ENCODE measurements at places on chromosomes 1 and 21. TPM values are rescaled to one million over a fixed set of nuclear protein-coding genes. Genes with fewer than 3 reads are reported as not detected.
A peak's percentile ranks its signal among the peaks of the same experiment; 100 is the strongest.

Gene OR2T33
- not detected for total RNA-seq

DNA sequence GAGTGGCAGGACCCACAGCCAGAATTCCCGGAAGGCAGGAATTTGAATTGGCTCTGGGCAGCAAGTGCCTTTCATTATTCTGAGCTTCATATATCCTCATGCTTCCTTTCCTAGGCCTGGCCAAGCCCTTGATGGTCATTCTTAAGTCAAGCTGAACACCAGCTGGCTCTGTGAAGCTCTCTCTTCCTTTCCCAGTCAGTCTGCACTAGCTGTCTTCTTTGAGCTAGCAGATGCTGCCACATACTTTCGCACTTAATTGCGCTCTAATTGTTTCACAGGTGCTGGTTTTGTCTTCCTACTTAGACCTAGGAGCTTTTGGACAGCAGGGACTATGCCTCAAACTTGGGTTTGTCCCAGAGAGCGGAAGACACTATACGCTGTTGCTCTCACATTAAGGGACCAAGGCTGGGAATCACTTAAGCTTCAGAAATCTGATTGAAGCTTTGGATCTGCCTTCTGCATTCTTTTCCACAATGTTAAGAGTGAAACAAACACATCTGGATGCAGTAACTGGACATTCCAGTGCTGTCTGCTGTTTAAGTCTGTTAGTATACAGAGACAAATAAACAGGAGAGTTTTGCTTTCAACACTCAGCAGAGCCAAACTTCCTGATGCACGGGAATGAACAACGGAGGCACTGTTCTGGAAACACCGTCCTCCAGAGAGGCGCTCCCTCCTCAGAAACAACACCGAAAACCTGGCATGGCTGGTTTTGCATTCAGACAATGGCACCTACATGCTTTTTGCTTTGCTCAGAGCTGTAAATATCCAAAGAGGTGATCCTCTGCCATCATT lies 2.2 kb downstream of the TLR5 start:
- peaks cover 4% of the 10 kb centered on the region for H3K27me3 ChIP-seq
- H3K27ac ChIP-seq: peak overlapping the region; percentile 48
- H3K4me1 ChIP-seq: peaks cover 13% of the 10 kb centered on the region
- no peak for DNase-seq
- H3K36me3 ChIP-seq: no peaks in the 10 kb centered on the region
- no peak overlapping the region for H3K4me3 ChIP-seq

- H3K27me3 ChIP-seq: no peaks in the 10 kb centered on the region
- no peak overlapping the region for H3K4me3 ChIP-seq
- peaks cover 4% of the 10 kb centered on the region for H3K4me1 ChIP-seq
- H3K36me3 ChIP-seq: peaks cover 4% of the 10 kb centered on the region
- DNase-seq: no peak
Measured at GRCh38 chr1:154987326-154987725, 4.2 kb downstream of the FLAD1 start.

DNA sequence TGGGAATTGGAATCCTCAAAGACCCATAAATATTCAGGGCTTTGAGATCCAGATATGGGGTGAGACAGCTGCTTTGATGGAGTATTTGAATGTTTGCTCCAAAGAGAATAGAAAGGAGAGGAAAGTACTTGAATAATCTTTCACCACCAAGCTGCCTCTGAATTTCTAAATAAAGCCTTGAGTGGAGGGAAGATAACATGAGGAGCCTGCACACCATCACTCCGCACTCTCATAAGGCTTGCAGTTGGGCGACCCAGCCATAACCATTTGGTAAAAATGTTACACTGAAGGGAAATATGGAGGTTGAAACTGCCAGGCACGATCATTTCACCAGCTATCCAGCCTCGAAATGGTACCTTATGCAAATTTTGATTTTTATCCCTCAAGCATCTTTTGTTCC lies 38.4 kb downstream of the VCAM1 start:
- no peaks in the 10 kb centered on the region for H3K36me3 ChIP-seq
- no peaks in the 10 kb centered on the region for H3K4me1 ChIP-seq
- no peak overlapping the region for H3K27ac ChIP-seq
- H3K27me3 ChIP-seq: no peaks in the 10 kb centered on the region

DNA sequence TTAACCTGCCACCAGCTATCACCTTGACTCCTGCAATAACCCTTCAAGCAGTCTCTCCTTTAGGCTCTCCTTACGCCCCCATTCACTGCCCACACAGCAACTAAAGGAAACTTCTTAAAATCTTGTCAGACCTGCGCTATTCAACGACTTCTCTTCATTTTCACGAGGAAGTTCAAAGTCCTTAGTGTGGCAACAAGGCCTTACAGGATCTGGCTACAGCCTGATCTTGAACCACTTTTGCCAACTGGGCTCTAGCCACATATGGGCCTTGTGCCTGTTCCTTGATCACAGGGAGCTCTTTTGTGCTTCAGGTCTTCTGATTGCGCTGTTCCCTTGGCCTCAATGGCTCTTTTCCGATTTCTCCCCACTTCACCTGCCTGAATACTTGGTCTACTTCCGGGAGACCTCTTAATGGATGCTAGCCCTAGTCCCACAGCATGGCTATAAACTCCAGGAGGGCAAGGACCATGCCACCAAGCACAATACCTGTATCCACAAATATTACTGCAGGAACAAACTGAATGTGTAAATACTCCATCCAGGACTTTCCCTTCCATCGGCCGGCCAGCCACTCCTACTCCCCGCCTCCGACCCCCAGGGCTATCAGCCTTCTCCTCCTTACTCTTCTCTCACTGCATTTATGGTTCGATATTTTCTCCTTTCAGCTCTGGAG lies 2.3 kb upstream of the CTNNBIP1 start:
- H3K27ac ChIP-seq: peak overlapping the region; percentile 79
- H3K4me3 ChIP-seq: peak overlapping the region; percentile 81
- peaks cover 46% of the 10 kb centered on the region for H3K4me1 ChIP-seq
- DNase-seq: no peak
- no peaks in the 10 kb centered on the region for H3K27me3 ChIP-seq
- peaks cover 9% of the 10 kb centered on the region for H3K36me3 ChIP-seq

Gene E2F2
- 9.4 TPM for total RNA-seq

Gene IL19
- total RNA-seq: not detected

DNA sequence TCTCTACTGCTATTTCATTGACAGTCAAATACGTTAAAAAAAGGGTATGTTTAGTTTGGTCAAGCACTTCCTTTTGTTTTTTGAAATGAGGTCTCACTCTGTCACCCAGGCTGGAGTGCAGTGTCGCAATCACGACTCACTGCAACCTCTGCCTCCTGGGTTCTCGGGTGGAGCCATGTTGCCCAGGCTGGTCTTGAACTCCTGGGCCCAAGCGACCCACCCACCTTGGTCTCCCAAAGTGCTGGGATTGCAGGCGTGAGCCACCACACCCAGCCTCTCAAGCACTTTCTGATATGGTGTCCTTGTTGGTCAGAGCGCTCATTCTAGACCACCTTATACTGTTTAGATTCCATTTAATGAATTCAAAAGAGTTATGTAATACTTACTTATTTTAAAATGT lies 20.9 kb upstream of the RHBDL2 start:
- no peaks in the 10 kb centered on the region for H3K27me3 ChIP-seq
- no peak overlapping the region for H3K4me3 ChIP-seq
- no peaks in the 10 kb centered on the region for H3K36me3 ChIP-seq

DNA sequence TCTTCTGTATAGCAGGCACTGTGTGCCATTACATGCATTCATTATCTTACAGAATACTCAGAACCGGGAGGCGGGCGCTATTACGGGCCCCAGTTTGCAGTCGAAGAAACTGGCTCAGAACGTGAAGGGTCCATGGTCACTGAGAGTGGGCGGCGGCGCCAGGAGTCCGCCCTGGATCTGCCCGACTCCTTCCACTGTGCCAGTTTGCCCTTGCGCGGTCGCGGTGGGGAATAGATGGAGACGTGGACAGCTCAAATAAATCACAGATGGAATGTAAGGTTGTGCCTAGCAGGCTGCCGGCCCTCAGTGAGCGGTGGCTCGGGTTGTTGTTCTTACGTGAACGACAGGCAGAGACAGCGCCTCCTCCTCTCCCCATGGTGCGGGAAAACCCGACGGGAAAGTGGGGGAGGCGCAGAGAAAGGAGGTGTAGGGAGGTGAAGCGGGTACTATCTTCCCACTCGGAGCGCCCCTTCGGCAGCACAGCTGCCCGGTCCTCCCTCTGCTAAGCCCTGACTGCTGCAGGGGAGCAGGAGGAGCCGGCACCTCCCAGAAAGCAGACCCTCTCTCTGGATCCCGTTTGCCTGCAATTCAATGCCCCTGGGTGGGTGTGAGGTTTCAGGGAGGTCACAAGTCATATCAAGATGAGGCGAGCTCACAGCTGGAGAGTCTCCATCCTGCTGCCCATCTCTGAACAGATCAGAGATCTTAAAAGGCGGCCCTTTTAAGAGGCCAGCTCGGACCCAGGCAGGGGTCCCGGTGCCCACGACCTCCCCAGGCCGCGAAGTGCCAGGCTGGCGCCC lies 1.1 kb downstream of the COL9A2 start:
- DNase-seq: no peak
- peak overlapping the region; percentile 84 for H3K27ac ChIP-seq
- H3K27me3 ChIP-seq: peaks cover 46% of the 10 kb centered on the region
- peak overlapping the region; percentile 86 for H3K4me3 ChIP-seq
- no peaks in the 10 kb centered on the region for H3K36me3 ChIP-seq

Gene DOP1B
- total RNA-seq: 29.9 TPM

- no peak for DNase-seq
- no peak overlapping the region for H3K4me3 ChIP-seq
- H3K27ac ChIP-seq: no peak overlapping the region
- peaks cover 7% of the 10 kb centered on the region for H3K27me3 ChIP-seq
Measured at GRCh38 chr1:38009088-38009840, 3.3 kb upstream of the UTP11 start.

DNA sequence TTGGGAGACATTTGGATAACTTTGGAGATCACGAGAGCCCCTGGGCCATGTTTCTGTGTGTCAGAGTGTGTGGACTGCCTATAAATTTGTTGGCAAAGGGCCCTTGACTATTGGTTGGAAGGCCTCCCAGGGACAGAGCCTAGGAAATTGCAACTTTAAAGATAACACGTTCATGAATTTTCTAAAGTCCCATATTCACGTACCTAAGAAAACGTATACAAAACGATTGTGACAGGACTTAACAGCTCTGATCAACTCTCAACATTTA lies 55.8 kb downstream of the DOP1B start:
- H3K36me3 ChIP-seq: peaks cover 19% of the 10 kb centered on the region
- no peak overlapping the region for H3K4me3 ChIP-seq
- H3K27ac ChIP-seq: no peak overlapping the region
- DNase-seq: no peak
- peaks cover 17% of the 10 kb centered on the region for H3K4me1 ChIP-seq

- DNase-seq: peak; percentile 44
- peaks cover 15% of the 10 kb centered on the region for H3K4me1 ChIP-seq
- no peak overlapping the region for H3K27ac ChIP-seq
- peaks cover 23% of the 10 kb centered on the region for H3K27me3 ChIP-seq
- no peaks in the 10 kb centered on the region for H3K36me3 ChIP-seq
Measured at GRCh38 chr1:30311749-30312148, 411.6 kb downstream of the MATN1 start.

Gene BRDT
- total RNA-seq: not detected

GRCh38 chr1:36182734-36183133 lies 26.8 kb downstream of the MAP7D1 start:
- peaks cover 10% of the 10 kb centered on the region for H3K36me3 ChIP-seq
- peaks cover 6% of the 10 kb centered on the region for H3K4me1 ChIP-seq
- no peaks in the 10 kb centered on the region for H3K27me3 ChIP-seq
- no peak for DNase-seq
- H3K27ac ChIP-seq: peak overlapping the region; percentile 58
- H3K4me3 ChIP-seq: no peak overlapping the region

DNA sequence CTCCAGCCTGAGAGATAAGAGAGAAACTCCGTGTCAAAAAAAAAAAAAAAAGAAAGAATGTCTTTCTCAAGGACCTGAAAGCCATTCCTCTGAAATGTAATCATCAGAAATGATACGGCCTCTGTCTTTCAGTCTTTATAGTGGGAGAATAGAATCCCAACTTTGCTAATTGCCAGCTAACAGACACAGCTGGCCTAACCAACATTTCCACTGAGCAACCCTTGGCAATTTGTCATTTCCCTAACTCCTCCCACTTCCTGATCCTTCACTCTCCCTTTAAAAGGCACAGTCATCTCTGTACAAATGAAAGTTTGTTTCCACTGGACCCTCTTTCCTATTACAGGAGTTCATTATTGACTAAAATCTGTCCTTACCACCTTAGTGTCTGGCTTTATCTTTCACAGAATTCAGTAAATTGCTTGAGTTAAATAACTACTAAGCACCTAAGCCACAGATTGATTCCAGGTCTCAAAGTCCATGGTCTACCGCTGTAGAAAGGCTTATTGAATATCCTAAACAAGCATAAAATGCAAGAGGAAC lies 4.3 kb upstream of the CBR1 start:
- peaks cover 4% of the 10 kb centered on the region for H3K36me3 ChIP-seq
- DNase-seq: no peak
- H3K4me1 ChIP-seq: peaks cover 7% of the 10 kb centered on the region
- H3K27me3 ChIP-seq: no peaks in the 10 kb centered on the region

GRCh38 chr1:203631946-203632345 lies 5.3 kb downstream of the ATP2B4 start:
- H3K4me1 ChIP-seq: peaks cover 40% of the 10 kb centered on the region
- H3K36me3 ChIP-seq: peaks cover 23% of the 10 kb centered on the region
- H3K27ac ChIP-seq: no peak overlapping the region
- no peaks in the 10 kb centered on the region for H3K27me3 ChIP-seq

Gene UHMK1
- total RNA-seq: 31.4 TPM

DNA sequence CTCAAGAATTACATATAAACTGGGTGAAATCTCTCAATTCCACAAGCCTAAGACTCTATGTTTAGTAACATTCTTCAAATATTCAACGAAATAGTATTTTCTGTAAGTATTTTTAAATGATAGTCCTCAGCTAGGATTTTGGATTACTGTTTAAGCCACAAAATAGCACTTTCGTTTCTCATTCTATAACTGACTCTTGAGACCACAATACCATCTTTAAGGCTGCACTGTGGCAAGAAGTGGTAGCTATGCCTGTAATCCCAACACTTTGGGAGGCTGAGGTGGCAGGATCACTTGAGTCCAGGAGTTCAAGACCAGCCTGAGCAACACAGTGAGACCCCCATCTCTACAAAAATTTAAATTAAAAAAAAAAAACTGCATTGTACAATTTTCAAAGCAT lies 126.7 kb downstream of the CDC42BPA start:
- no peaks in the 10 kb centered on the region for H3K4me1 ChIP-seq
- peaks cover 18% of the 10 kb centered on the region for H3K36me3 ChIP-seq
- H3K27me3 ChIP-seq: no peaks in the 10 kb centered on the region
- H3K27ac ChIP-seq: no peak overlapping the region
- no peak for DNase-seq

- H3K4me3 ChIP-seq: no peak overlapping the region
- H3K4me1 ChIP-seq: peaks cover 8% of the 10 kb centered on the region
- H3K27me3 ChIP-seq: peaks cover 4% of the 10 kb centered on the region
- H3K36me3 ChIP-seq: peaks cover 15% of the 10 kb centered on the region
Measured at GRCh38 chr1:245188403-245188802, 33.6 kb downstream of the KIF26B start.
